ENCODE measurements at places on chromosomes 16 and 17.

GRCh38 chr17:67078292-67078691, 33.9 kb downstream of the CACNG1 start:
- DNase-seq = no peak

GRCh38 chr16:11587643-11588247, 1.0 kb upstream of the LITAF start:
- no peak for DNase-seq

DNA sequence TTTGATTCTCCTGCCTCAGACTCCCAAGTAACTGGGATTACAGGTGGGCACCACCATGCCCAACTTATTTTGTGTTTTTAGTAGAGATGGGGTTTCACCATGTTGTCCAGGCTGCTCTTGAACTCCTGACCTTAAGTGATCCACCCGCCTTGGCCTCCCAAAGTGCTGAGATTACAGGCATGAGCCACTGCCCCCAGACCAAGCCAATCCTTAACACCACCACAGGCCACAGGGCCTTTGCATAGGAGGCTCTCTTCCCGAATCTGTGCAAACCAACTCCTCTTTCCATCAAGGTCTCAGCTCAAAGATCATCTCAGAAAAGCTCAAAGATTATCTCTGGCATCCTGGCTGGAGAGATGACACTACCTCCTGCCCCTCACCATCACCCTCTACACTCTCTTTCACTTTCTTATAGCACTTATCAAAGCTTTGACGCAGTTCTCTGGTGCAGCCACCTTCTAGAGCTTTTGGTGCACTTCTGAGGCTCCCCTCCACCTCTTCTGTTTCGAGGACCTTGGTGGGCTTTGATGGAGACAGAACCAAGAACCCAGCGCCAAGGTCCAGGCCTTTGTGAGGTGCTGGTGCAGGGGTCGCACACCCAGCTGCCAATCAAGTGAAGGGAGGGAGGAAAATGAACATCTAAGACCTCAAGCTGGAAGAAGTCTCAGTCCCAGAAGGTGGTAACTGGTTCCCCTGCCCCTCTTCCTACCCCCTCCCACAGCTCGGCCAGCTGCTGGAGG, 23.2 kb upstream of the PHB1 start:
- no peak for DNase-seq

DNA sequence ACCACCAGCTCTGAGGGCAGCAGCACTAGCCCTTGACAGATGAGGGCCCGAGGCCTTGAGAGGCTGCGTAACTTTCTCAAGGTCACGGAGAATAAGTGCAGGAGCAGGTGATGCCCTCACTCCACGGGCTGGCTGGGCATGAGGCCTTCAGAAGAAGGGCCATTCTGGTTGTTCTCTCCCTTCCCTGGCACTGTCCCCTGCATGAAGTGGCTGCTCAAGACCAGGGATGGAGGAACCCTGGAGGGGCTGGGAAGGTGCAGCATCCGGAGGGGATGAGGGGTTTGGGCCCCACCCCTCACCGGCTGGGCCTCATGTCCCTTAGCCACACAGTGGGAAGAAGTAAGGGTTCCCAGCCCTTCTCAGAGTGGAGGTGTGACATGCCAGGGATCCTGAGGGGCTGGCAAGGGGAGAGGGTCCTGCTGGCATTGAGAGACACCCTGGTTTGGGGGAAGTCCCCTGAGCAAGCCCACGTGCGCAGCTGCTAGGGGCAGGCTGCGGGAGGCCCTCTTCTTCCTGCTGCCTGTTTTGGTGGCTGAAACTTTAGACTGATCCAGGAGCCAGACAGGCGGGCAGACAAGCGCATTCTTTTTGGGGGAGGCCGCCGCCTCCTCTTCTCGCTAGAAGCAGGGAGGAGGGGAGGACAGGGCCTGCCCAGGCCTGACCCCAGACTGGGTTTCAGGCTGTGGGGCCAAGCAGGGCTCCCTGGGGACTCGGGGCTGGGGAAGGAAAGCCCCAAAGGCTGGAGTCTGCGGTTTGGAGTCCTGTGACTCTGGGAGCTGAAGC, 74.0 kb downstream of the N4BP1 start:
- no peak for DNase-seq

DNA sequence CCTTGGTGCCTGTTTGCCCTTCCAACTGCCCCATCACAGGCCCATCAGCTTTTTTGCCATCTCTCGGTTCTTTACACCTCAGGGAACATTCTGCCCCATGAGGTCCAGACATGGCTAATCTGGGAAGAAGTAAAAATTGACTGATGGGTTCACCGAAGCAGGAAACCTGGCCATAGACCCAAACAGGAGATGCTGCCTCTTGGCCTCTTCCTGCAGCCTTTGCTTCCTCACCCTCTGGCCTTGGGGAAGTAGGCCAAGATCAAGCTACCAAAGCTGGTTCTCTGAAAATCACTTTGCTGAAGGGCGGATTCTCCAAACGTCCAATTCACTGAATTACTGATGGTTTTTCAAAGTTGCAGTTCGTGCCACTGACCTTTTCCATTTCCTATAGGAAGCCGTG, 56.1 kb downstream of the ARSG start:
- DNase-seq = no peak

- no peak for DNase-seq
Observed at GRCh38 chr17:28812748-28813377, 29.7 kb downstream of the FAM222B start.

GRCh38 chr17:38556239-38556638, 49.5 kb downstream of the SRCIN1 start:
- no peak for DNase-seq

DNA sequence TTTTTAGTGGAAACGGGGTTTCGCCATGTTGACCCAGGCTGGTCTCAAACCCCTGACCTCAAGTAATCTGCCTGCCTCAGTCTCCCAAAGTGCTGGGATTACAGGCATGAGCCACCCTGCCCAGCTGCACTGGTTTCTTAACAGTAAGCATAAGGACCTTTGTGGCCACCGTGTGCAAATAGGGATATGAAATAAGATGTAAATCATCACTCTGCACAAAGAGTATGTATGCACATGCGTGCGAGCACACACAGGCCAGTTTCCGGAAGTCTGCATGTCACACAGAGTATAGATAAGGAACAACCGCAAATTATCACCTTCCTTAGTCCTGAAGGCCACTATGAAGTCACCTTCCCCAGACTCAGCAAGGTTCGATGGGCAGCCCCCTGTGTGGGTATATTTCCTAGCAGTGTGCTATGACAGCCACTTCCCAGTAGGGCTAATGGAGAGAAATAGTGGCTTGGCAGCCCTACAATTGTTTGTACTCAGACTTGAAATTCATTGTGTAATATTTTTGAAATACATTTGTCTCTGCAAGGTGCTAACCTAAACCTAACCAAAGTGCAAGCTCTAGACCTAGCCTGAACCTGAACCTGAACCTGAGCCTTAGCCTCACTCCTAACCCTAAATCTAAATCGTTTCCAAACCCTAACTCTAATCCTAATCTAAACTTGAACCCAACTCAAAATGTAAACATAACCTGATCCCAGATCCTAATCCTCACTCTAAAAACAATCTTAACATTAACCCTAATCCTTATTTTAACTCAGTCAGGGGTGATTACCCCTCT, 48.4 kb upstream of the SKAP1 start:
- DNase-seq = peak; percentile 80

DNA sequence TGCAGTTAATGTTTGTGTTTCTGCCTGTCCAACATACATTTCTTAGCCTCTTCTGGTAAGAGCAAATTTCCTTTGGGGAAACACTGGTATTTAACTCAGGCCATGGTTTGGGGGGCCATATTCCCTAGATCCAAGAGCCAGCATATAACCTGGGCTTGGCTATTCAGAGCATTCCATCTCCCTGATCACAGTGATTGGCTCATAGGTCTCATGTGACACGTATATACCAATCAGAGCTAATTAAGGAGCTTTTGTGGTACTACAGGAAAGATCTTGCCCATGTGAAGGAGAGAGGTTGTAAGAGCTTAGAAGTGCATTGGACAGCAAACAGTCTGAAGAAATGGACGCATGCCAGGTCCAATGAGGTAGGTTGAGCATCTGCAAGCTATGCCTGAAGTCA, 33.4 kb upstream of the GPR139 start:
- no peak for DNase-seq

GRCh38 chr17:39178536-39178935, 12.6 kb upstream of the ARL5C start:
- DNase-seq = no peak

GRCh38 chr17:77489893-77490255, 349.1 kb downstream of the SEC14L1 start:
- DNase-seq = no peak

DNA sequence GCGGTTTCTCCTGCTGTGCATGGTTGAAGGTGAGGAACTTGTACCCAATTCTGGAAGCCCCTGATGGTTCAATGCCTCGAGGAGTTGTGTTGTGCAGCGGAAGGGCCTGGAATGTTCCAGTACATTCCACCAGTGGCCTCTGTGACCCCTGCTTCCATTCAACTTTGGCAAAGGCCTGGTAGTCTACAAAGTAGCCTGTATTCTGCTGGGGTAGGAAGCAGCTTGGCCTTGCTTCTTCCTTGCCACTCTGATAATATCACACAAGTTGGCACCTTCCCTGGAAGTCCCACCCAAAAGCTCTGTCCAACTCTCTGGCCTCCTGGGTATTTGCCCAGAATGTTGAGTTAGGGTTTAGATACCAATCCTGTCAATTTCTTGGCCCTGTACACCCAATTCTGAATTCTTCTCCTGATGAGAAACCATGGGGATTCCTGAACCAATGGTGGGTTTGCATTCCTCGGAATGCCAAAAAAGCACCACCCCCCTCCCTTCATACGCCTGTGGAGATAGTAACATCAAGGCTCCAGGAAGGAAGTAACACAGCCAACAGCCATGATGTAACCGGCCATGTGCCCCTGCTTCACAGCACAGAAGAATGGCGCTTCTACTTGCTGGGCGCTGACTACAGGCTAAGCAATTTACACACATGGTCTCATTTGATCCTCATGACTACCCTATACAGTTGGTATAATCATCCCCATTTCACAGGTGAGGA, 11.8 kb upstream of the FAM117A start:
- no peak for DNase-seq

GRCh38 chr17:17621254-17621653, 29.7 kb upstream of the PEMT start:
- DNase-seq = no peak

DNA sequence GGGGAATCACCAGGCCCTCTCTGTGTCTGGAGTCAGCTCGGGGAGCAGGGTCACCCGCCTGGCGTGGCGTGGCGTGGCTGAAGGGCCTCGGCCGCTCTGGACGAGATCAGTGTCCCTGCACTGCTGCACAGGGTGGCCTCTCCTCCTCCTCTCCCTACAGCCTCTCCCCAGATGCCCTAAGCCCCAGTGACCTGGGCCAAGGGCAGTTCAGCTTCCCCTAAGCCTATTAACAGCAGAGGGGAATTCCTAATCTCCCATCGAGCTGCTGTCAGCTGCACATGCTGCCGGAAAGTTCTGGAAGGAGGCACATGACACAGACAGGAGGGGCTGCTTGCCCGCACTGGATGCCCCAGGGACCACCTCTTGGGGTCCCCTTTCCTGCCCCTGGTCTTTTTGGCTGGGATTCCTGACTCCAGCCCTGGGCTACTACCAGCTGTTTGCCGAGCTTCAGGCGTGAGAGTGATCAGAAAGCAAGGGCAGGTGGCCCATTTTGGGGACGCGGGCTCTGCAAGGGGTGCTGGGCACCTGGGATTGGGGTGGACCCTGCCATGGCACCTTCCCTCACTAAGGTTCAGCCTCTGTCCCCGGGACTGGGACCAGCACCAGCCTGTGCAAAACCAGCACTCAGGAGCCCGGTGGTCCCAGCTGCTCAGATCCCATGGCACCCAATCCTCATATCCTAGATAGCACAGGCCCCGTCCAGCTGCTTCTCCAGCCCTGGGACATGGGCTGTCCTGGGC, 794 bp downstream of the PDE6G start:
- DNase-seq = no peak

DNA sequence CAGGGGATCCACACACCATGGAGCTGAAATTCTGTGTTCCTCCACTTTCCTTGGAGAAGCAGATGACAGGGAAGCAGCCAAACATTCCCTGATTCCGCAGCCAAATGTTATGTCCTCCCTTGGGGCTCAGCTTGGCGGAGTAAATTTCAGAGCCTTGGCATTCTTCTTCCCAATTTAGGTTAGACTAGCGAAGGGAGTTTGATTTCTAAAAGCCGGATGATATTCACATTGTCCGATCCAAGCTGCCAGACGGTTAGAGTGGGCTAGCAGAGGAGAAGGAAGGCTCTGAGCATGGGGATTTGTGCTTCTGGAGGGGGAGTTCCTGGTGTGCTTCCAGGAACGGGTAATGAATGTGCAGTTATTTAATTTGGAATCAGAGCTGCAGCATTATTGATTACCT, 380.4 kb upstream of the EEF2KMT start:
- DNase-seq = no peak

DNA sequence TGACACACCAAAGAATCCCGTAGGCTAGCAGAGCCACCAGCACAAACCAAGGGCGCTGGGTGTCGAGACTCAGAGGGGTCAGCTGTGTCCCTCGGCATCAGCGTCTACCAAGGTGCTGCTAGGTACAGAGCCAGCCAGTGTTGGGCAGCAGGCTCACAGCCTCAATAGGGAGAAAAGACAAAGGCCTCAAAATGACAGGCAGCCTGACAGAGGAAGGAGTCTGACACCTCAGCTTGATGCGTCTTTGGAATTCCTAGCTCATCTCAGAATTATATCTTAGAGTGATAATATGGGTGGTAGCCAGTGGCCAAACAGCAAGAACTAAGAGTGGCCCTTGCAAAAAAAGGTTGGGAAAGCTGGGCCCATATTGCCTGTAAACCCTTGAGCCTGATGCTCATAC, 45.9 kb downstream of the HS3ST3B1 start:
- DNase-seq = no peak

GRCh38 chr17:2174014-2174413, 119.1 kb downstream of the HIC1 start:
- DNase-seq = no peak

- DNase-seq = no peak
Observed at GRCh38 chr17:81928544-81929252, 1.2 kb upstream of the MAFG start.
